CD4-positive, alpha-beta T cell treated with Interleukin-4 for 1 hour (primary cell): ENCODE measurements at places on chromosomes 7 and 10.
A peak's percentile ranks its signal among the peaks of the same experiment; 100 is the strongest.

DNA sequence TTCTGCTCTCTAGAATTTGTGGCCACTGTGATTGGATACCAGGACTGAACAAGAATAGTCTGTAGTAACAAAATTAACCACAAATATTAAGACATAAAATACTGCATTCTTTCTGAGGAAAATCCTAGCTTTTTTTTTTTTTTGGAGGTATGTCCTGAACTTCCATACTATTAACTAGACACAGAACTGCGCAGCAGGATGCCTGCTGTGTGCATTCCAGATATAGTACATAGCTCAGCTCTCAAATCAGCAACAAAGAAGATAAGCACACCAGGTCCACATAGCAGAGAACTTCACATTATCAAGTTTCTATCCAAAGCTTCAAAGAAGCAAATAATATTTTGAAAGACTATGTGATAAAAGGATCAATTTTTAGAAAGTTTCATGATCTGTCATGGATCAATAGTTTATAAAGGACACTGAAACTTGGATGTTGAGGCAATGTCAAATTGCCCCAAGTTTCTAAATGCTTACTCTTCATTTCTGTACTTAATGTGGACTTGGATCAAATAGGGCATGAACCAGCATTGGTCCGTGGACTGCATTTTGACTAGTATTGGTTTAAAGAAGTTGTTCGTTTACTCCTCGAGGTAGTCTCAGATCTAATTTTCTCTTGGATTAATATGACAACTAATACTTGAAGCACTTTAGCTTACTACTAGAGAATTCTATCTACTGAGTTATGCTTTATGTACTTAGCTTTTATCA is 15.4 kb downstream of the NAMPT start:
- no peak for DNase-seq

- DNase-seq: no peak
Measured at GRCh38 chr7:55202150-55202913, 162.8 kb upstream of the LANCL2 start.

DNA sequence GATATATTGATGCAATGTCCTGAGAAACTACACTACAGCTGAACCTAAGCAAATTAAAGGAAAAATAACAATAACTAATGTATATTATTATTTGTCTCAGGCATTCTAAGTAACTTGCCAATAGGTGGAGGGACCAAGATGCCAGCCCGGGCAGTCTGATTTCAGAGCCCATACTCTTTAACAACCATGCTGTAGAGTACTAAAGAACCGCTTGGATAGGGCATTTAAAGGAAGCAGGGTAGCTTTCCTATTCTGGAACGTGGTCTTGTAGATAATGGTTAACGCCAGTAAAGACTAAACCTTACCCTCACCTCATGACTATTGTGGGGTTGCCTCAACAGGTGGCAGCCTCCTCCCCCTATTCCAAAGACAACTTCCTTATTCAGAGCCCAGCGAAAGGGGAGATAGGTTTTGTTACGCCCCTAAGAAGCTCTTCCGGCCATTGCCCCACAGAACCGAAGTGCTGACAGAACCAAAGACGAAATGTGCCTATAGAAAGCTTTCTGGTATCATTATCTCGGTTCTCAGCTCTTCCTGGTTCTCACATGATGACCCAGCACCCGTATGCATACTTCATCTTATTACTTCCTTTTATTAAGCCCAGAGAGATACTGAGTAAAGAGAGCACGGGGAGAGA is 707 bp upstream of the C1GALT1 start:
- peak; percentile 77 for DNase-seq

GRCh38 chr10:71312811-71313789 is 6.0 kb upstream of the SLC29A3 start:
- no peak for DNase-seq

DNA sequence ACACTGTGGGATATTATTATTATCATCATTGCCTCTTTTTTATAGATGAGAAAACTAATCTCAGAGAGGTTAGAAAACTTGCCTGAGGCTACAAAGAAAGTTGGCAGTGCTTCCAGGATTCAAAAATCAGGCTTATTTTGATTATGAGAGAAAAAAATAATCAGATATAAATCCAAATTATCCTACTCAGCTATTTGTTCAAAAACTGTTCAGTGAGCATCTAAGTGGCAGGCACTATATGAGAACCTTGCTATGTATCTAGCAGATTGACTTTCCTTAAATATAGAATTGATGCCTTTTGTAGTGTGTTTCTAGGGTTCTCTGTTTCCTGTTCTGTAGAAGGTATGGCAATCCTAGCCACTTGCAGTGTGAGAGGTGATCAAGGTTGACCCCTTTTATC is 60.0 kb upstream of the SLC35B4 start:
- DNase-seq: no peak

- peak; percentile 69 for DNase-seq
Measured at GRCh38 chr10:133379152-133379800, at the start of gene PAOX. Gene PAOX (plus strand): TSS chr10:133379262. CDS start chr10:133379317, 55 bp downstream.

- no peak for DNase-seq
Measured at GRCh38 chr10:25604591-25604990, 329.4 kb upstream of the MYO3A start.

DNA sequence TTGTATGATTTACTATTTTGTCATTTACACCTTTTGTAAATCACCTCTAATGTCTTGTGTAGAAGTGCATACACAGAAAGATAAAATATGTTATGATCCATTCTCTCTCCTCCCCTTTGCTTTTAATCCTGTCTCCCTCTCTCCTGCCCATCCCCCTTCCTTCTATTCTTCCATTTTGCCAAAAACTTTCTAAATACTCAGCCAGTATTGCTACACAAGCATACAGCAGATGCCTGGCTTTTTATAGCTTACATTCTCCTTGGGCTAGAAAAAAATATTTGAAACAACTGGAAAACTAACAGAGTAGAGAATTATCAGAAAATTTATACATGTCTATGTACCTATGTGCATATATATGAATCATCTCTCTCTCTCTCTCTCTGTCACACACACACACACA is 308.7 kb upstream of the BMPER start:
- no peak for DNase-seq

DNA sequence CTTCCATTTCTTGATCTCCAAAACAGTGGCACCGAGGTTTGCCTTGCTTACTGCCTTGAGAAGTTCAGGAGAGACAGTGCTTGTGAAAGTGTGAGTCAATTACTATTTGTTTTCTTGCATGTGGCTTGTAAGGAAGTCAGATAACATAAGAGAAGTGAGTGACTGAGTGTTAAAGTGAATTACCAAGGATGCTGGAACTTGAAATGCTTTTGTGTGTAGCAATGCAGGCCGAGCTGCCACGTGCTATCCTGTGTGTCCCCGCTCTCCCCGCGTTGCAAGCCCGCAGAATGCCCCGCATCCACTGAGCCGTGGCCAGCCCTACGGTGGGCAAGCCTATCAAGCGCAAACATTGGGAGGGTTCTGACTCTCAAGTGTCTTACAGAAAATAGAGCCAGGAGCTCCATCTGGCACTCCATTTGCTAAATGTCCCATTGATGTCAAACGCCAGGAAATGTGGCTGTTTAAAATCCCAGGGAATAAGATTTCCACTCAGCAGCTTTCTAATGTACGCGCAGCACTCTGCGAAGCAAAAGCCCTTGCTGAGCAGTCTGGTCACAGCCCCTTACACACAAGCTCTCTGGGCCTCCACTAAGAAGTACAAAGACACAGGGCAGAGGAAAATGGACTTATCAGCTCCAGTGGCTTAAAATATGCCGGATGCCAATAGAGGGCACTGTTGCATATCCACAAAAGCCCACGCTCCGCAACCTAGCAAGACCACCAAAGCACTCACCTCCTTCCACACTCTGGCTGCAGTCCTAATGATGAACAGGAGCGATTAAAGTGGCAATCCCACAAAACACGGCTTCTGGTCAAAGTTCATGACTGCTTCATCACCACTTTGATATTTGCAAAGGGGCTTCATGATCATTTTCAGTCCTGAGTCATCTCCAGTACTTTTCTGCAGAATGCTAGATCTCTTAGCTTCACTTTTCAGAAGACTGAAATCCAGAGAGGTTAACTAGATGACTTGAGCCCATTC is 158.0 kb upstream of the ITGB1 start:
- peak; percentile 44 for DNase-seq

- no peak for DNase-seq
Measured at GRCh38 chr7:31027161-31027965, 24.7 kb upstream of the ADCYAP1R1 start.

DNA sequence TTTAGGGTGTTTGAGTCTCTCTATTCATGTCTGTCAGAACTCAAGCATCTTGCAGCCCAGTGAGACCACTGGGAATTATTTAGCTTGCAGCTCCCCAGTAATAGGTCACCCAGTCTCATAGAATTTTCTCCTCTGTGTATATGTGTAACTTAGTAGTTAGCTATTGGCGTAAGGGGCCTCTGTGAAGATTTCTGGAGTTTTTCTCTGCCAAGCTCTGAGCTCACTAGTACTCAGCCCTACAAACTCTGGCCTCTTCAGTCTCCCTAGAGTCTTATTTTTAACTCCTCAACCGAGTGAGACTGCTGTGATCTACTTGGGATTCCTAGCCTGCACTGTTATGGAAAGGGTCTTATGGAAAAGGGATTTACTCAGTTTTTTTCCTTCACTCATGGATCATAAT is 90.2 kb downstream of the PPP1R9A start:
- no peak for DNase-seq

DNA sequence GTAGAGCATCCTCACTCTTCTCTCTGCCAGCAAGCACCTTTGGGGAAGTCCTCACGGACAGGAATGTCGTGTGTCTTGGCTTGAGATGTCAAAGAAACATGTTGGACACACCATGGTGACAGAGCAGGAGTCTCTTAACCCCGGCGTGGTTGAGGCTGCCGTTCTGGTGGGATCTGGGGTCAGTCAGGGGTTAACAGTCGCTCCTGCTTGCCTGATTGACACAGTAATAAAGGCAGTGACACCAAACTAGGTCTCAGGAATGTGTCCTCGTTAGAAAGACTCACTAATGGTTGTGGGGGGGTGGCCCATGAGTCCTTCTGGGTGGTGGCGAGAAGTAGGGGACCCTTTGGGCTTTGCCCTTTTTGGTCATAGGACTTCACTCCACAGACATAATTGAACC is 69.0 kb downstream of the TCF7L2 start:
- no peak for DNase-seq

DNA sequence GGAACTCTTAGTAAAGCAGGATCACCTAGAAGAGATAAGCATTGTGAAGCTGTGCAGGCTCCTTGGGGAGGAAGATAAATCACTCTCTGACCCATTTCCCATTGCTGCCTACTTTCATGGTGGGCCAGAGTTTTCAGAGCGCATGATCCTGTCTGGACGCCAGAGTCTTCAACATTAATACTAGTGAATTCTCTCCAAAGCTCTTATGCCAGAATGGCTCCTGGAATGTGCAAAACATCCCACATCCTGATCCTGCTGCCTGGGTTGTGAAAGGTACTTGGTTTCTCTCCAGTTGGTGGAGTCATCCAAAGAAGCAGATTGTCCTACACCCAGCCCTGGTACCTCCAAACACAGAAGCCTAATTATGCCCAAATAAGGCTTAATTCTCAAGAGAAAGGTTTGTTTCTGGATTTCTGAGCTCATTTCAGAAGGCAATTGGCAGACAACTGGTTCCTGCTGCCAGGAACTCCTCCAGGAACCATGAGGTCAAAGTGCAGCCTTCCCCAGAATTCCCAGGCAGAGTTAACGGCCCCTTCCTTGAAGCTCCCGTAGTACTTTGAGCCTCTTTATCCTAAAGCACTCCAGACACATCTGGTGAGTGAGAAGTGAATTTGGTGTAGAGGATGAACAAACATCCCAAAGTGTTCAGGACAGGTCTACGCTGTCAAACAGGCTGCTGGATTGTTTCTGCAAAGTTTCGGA is 495.2 kb downstream of the PLXNA4 start:
- DNase-seq: no peak

GRCh38 chr10:42952349-42952748 is 124.5 kb upstream of the RET start:
- DNase-seq: no peak
